ENCODE measurements at places on chromosomes 12 and 14. TPM values are rescaled to one million over a fixed set of nuclear protein-coding genes. Genes with fewer than 3 reads are reported as not detected.
A peak's percentile ranks its signal among the peaks of the same experiment; 100 is the strongest.

DNA sequence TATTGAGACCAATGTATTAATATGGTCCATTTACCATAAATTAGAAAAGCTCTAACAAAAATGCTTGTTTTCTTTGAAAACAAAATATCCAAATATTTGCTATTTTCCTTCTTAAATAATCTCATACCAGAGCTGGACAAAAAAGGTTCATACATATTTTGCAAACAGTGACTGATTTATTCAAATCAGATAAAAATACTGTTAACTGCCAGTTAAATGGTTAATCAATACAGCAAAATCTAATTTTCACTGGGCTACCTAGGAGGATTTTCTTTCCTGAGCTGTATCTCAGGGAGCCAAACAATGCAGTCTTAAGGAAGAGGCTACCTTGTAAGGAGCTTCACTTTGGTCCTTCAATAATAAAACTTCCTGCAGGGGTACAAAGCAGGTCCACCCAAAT, 2.0 kb downstream of the FERMT2 start:
- DNase-seq = no peak

- no peak for DNase-seq
These were observed 99.6 kb downstream of the ANO6 start for GRCh38 chr12:45315462-45315861.

GRCh38 chr12:4034921-4035320, 161.7 kb upstream of the PARP11 start:
- DNase-seq = no peak

GRCh38 chr12:122021822-122022392, at the start of gene BCL7A:
Gene BCL7A (plus strand): TSS chr12:122021884. CDS start chr12:122022092, 208 bp downstream.
- peak; percentile 86 for DNase-seq

NINJ2 gene
- polyA plus RNA-seq = 6.1 TPM

DNA sequence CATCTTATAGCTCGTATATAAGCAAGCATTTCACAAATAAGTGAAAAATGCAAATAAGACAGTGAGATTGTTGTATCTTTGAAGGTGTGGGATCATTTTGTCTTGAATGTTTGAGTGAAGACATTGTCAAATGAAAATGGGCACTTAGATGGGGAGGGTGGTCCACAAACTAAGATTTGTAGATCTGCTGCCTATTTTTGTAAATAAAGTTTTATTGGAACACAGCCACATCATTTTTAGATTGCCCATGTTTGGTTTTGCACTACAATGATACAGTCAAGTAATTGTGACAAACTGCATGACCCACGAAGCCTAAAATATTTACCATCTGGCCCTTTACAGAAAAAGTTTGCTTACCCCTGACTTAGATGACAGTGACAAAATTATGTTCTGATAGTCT, 156.7 kb downstream of the PAH start:
- no peak for DNase-seq

HOXC5 gene
- not detected for polyA plus RNA-seq

DNA sequence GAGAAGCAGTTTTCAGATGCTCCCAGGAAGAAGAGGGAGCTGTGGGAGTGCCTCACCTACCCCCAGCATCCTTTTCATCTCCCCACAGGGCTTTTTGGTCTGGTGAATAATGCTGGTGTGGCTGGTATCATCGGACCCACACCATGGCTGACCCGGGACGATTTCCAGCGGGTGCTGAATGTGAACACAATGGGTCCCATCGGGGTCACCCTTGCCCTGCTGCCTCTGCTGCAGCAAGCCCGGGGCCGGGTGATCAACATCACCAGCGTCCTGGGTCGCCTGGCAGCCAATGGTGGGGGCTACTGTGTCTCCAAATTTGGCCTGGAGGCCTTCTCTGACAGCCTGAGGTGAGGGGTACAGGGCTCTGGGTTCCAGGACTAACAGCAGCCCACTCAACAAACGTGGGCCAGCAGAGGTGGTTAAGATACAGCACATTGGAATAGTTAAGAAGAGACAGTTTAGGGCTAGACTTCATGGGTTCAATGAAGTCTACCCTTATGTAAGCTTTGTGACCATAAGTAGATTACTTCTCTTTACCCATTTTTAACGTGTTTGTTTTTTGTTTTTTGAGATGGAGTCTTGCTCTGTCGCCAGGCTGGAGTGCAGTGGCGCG, 1.5 kb downstream of the RDH5 start:
- peak; percentile 80 for DNase-seq

DNA sequence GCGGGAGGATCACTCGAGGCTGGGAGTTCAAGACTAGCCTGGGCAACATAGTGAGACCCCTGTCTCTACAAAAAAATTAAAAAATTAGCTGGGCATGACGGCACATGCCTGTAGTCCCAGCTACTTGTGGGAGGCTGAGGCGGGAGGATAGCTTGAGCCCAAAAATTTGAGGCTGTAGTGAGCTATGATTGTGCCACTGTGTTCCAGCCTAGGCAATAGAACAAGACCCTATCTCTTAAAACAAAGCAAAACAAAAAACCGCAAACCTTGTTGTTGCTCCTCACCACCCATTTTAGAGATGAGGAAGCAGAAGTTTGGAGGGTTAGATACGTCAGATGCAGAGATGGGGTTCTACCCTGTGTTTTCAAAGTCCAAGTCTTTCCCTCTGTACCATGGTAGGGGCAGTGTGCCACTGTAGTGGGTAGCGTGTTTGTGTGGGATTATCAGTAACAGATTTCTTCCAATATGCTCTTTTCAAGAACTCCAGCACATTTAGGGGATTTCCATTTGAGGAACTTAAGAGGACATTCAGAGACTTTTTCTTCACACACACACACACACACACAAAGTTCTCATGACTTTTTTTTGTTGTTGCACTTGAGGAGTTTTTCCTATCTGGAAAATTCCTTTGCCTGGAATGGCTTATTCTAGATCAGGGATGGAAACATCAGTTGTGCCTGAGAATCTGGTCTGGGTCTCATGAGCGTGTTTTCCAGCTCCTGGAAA, 186.5 kb downstream of the CHST11 start:
- DNase-seq = no peak

HOXC10 gene
- 3.6 TPM for polyA plus RNA-seq

DNA sequence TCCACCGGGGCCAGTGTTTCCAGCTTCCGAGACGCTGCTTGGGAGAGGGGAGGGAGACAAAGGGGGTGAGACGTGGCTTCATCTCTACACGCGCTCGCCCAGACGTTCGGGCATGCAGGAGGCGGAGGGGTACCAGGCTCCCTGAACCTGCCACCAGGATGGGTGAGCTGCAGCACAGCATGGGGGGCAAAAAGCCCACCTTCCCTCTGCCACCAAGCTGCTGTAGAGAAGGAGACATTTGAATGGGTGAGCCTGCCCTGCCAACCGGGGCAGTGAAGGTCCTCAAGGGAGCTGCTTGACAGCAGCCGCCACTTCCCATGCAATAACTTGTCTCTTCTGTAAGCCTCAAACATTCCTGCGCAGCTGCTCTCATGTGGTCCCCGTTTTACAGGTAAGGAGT, 78.4 kb upstream of the DICER1 start:
- DNase-seq = no peak

TBX3 gene
- polyA plus RNA-seq = 2.2 TPM

GRCh38 chr12:64968989-64969819, 144.8 kb downstream of the TBC1D30 start:
- DNase-seq = no peak

GRCh38 chr12:81758421-81759189, 545 bp downstream of the PPFIA2 start:
- peak; percentile 54 for DNase-seq

DNA sequence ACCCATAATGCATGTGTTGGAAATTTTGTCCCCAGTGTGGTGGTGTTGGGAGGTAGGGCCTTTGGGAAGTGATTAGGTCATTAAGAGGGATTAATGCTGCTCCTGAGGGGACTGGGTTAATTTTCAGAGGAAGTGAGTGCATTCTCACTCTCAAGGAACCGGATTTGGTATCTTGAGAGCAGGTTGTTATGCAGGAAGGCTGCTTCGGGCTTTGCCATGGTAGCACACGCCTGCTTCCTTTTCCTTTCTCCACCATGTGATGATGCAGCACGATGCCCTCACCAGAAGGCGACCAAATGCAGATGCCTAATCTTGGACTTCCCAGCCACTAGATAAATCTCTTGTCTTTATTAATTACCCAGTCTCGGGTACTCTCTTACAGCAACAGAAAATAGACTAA, 257.1 kb downstream of the SSPN start:
- no peak for DNase-seq

ALX1 gene
- not detected for polyA plus RNA-seq

DNA sequence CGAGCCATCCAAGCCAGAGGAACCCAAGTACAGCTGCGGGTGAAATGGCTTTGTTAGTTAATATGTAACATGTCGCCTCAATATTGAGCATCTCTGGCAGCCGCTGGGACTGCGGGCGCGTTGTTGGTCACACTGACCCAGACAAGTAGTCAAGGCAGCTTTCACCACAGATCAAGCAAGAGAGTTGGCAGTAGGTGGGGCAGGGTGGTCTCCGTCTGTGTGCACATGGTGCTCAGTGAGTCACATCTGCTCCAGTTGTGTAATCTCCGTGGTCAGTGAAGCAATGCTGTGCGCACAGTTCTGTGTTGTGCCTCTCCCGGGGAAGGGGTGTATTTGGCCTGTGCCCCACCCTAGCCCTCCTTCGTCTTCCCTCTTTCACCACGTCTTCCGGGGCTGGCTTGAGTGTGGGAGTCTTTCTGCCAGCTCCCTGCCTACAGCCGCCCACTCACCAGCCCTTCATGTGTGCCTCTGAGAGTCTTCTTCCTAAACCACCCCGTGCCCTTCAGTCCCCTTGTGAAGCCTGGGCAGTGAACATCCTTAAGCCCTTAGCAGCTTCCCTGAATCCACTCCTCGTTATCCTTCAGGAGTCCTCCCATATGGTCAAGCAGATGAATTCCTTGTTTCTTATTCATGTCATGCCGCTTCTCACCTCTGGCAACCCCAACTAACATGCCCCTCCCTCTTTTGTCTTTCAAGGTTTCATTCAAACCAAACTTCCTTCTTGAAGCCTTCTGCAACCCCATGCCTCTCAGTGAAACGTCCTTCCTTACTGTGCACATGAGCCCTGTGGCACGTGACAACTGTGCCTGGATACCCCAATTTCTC, 242.1 kb downstream of the CACNA1C start:
- DNase-seq = no peak

RABGGTA gene
- 40.0 TPM for polyA plus RNA-seq

GRCh38 chr12:121461048-121461447, 61.1 kb downstream of the RNF34 start:
- no peak for DNase-seq

CFAP251 gene
- polyA plus RNA-seq = 0.88 TPM

- DNase-seq = peak; percentile 61
These were observed 104.5 kb upstream of the MED13L start for GRCh38 chr12:116381744-116382685.

SERPINA1 gene
- 3.5 TPM for polyA plus RNA-seq

DNA sequence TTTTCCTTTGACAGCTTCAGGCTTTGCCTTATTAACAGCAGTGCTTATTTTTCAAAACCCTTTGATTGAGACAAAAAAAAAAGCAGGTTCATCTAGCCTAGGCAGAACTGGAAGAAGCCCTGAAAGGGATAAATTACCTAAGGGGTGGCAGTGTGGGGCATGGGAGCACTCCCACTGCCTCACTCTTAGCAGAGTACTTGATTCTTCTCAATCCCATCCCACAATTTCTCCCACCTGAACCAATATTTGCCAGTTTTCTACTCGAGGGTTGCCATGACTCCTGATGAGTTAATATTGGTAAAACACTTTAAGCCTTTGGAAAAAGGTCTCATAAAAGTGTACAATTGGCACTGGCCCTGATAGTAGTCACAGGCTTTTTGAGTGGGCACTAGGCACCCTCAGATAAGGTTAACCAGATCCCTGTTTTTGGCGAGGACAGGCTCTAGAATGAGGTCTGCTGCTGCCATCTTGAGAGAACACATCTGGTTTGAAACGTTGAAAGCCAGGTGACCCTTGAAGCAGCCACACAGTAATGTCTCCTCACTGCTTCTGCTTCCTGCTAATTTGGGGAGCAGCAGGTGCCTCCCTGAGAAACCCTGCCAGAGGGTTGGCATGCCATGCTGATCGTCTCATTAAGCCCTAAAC, 320.0 kb downstream of the RAD51B start:
- no peak for DNase-seq
